ENCODE measurements at places on chromosomes 16 and 17.
A peak's percentile ranks its signal among the peaks of the same experiment; 100 is the strongest.

- no peak for DNase-seq
Measured at GRCh38 chr17:44258811-44259351, 9.1 kb downstream of the SLC4A1 start.

GRCh38 chr17:78886954-78887353 is 16.0 kb downstream of the CEP295NL start:
- DNase-seq, result no peak

GRCh38 chr17:31068291-31068690 is 26.5 kb upstream of the NF1 start:
- peak; percentile 79 for DNase-seq

GRCh38 chr16:5903832-5904231 is 806.2 kb upstream of the EEF2KMT start:
- no peak for DNase-seq

DNA sequence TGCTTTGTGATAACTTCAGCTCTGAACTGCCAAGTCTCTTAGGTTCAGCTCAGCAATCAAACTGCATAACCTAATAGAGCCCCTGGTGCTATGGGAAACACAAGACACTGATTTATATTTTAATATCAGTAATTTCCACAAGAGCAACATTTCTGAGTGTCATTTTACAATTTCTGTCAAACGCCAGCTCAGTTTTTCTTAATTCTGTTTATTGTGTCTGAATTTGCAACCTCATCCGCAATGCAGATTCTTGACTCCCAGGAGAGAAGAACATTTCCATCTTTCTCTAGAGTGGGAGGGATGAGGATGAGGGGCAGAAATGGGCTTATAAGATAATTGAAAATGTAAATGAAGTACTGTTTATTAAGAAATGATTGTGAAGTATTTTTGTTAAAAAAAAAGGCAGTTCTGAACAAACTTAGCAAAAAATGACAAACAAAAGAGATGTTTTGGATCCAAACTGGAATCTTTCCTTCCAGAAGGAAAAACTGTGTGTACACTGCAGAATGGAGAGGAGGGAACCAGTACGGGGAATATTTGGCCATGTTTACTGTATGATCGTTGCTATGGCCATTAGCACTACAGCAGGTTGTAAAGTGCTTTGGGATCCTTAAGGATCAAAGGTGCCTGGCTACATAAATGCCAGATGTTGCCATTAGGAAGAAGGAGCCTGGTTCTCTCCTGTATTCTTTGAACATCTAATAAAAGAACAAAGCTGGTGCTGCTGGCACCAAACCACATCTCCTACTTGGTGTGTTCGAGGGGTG is 7.4 kb upstream of the PMFBP1 start:
- no peak for DNase-seq

- no peak for DNase-seq
Measured at GRCh38 chr16:62709794-62710193, 673.6 kb upstream of the CDH8 start.

- no peak for DNase-seq
Measured at GRCh38 chr16:66622863-66623262, 18.4 kb downstream of the CMTM3 start.

- no peak for DNase-seq
Measured at GRCh38 chr16:66853261-66854139, 9.3 kb downstream of the CA7 start.

- DNase-seq, result peak; percentile 92
Measured at GRCh38 chr17:68033636-68034451, 1.7 kb upstream of the KPNA2 start.

- DNase-seq, result no peak
Measured at GRCh38 chr16:69453936-69454335, 29.5 kb downstream of the CYB5B start.

GRCh38 chr17:20952183-20952582 is 90.6 kb downstream of the USP22 start:
- no peak for DNase-seq

GRCh38 chr16:97822-98221 is 19.8 kb downstream of the MPG start:
- DNase-seq, result no peak

GRCh38 chr16:50121278-50121677 is 31.8 kb upstream of the TENT4B start:
- no peak for DNase-seq

GRCh38 chr17:29032013-29032856 is 10.7 kb upstream of the PIPOX start:
- no peak for DNase-seq

DNA sequence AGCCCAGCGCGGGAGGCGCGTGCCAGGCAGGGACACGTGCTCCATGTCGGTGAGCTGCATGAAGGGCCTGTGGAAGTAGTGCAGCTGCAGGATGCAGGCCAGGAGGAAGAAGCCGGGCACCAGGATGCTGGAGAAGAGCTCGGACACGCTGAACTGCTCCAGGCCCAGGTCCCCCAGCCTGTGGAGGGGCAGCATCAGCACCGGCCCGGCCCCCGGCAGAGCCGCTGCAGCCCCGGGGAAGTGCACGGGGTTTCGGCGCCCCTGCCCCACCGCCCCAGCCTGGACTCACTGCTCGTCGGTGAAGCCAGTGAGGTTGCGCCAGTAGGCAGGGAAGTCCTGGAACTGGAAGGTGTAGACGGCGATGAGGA is 28.0 kb downstream of the CTU2 start:
- DNase-seq, result no peak

GRCh38 chr16:55508941-55509931 is at the start of gene LPCAT2:
Gene LPCAT2, plus strand, starts transcription at chr16:55509072. Its CDS starts 110 bp downstream, at chr16:55509182.
- DNase-seq, result peak; percentile 87

- DNase-seq, result no peak
Measured at GRCh38 chr17:38685491-38685890, 10.7 kb upstream of the EPOP start.

- DNase-seq, result no peak
Measured at GRCh38 chr16:13441675-13442074, 478.3 kb upstream of the ERCC4 start.

DNA sequence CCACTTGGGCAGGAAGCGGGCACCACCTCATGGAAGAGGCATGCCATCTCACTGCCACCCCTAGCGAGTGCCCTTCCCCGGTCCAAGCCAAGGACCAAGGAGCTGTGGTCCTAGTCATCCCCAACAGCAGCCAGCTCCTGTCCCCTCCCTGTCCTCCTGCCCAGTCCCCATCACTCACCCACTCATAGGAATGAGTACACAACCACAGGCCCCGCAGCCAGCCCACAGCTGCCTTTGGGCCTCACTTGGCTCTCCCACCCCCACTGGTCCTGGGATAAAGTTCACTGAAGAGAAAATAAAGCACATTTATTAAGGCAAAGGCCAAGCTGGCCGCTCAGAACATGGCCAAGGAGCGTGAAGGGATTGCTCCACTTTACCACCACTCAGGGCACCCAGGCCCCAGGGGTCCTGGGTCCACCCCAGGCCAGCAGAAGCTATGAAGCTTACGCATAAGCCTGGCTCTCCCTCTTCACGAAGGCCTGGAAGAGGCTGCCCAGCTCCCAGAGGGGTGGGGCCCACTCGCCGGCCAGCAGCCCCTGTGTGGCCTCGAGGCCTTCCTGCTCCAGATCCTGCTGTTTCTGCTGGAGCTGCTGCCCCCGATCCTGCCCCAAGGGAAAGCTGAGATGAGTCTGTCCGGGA is 3.6 kb downstream of the SCRN2 start:
- DNase-seq, result no peak

DNA sequence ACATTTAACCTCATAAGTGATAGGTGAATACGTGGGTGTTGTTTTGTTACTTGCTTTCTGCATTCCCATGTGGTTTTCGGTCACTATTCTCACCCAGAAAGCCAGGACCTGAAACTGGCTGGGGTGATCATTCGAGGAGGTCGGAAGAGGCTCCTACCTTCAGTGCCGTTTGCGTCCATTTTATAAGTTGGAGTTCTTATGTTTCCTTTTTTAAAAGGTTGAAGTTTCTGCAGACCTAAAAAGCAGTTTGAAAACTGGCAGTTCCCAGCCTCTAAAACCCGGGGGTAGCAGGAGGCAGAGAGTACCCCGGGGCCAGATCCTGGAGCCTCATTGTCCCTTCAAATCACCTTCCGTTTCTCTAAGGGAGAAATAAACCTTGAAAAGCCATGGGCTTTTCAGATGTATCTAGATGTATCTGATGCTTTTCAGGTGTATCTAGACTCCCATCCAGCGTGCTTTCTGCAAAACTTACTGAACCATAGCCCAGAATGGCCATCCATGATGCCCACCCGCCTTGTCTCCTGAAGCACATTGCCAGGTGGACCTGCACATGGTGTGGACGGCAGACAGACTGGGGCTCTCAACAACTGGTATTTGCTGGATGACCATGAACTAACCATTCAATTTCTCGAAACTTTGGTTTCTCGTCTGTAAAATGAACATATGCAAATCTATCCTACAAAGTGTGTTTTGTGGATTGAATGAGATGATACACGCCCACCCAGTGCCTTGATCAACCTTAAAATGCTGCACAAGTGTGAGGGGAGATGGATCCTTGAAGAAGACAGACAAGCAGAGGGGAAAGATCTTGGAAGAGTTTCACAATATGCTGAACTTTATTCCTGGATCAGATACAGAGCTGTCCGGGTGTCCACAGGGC is 1.3 kb downstream of the NLRC5 start:
- DNase-seq, result no peak

DNA sequence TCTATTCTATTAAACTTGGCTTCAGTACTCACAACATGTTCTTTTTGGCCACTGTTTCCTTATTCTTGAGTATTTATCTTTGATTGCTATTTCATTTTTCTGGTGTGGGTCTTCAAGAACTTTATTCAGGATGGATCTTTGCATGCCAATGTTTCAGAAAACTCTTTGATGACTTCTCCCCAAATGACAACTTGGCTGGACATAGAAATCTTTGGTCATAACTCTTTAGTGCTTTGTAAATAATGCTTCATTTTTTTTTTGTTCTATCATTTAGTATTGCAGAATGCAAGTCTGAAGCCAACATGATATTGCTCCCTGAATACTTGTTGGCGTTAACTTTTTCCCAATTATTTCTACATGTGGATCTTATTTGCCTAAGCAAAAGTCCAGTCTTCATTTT is 103.6 kb upstream of the HS3ST2 start:
- DNase-seq, result no peak

DNA sequence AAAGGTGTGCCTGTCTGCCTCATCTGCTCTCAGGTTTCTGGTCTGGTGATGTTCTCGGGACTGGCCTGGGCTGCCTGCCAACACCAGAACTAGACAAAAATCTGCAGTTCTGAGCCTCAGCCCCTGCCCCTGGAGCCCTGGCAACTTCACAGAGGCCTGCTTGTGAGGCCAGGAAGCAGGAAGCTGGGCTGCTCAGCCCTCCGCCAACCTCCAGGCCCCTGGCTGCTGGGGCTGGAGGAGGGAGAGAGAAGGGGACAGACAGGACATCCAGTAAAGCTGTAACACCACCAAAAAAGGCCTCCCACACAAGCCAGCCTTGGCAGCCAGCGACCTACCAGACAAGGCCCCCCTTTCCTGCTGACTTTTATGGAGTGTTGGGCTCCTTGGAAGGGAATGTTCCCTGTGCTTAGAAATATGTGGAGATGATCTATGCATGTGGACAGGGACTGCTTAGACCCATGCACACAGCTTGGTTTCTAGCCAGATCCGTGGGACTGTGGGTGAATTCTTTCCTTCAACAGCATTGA is 157.6 kb downstream of the XYLT1 start:
- no peak for DNase-seq

DNA sequence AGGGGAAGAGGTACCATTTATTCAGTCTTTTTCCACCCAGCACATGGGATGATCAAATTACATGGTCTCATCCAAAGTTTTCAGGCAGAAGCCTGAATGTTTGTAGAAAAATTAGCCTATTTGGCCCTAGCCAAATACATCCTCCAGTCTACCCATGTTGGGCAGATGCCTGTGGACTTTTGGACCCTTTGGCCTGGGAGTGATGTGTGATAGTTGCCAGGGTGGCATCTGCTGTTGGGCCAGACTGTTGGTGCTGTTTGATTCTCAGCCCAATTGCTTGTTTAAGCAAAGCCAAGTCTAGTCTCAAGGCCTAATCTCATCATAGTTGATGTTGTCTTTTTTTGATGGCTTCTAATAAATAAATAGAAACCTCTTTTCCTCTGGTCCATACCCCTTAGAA is 419.0 kb downstream of the CDH13 start:
- DNase-seq, result no peak

GRCh38 chr16:82061861-82062525 is 26.9 kb downstream of the HSD17B2 start:
- peak; percentile 14 for DNase-seq

DNA sequence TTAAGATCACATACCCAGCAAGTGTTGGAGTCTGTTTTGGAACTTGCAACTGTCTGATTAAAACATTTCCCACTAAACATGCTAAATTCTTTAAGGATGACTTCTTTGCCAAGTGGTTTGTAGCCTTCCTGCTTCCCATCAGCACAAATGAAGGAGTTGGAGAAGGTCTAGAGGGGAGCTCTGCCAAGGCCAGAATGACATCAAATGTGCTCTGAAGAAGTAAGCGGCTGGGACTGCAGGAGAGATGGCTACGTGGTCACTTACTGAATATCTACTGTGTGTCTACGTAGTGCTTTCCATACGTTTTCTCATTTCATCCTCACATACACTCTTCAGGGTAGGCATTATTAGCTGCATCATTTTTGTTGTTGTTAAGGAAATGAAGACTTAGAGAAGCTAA is 135.7 kb upstream of the NLRP1 start:
- DNase-seq, result no peak

DNA sequence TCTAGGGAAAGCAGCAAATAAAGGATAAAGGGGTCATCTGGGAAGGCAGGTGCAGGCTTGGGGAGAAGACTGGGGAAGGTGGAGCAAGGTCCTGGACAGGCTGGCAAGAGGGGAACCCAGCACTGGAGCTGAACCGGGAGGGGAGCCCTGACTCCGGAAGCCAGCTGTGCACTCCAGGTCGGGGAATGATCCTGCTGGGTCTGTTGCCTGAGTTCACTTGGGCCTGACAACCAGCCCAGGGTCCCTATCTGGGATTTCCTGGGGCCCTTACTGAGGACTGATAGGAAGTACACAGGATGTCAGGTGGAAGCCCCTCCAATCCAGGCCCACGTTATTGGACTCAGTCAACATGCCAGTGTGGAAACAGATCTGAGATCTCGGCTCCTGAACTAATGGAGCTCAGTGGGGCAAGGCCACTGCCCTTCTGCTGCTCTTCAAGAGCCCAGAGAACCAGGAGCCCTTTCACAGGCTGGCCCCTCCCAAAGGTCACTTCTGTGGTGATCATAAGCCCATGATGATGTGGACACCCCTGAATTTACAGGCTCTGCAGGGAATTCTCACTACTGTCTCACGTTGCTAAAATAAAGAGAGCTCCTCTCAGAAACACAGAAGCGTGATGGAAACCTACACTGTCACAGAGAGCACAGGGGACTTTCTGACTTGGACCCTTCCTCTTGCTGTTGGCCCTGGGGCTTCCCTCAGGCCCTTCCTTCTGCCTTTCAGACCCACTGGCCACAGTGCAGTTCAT is 19.9 kb upstream of the PITPNM3 start:
- no peak for DNase-seq
